ENCODE measurements at places on chromosomes 11 and 22.

DNA sequence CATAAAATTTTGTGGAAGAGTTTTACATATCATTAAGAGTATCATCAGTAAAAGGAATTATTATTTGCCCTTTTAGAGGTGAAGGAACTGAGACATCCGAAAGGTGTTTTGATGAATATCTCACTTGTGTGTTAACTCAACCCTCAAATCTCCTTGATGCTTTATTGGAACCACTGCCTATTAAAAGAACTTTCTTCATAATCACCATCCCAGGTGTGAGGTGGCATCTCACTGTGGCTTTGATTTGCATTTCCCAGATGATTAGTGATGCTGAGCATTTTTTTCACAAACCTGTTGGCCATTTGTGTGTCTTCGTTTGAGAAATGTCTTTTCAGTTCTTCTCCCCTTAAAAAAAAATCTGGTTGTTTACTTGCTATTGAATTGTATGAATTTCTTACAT is 134.0 kb upstream of the SYN3 start:
- DNase-seq: no peak

DNA sequence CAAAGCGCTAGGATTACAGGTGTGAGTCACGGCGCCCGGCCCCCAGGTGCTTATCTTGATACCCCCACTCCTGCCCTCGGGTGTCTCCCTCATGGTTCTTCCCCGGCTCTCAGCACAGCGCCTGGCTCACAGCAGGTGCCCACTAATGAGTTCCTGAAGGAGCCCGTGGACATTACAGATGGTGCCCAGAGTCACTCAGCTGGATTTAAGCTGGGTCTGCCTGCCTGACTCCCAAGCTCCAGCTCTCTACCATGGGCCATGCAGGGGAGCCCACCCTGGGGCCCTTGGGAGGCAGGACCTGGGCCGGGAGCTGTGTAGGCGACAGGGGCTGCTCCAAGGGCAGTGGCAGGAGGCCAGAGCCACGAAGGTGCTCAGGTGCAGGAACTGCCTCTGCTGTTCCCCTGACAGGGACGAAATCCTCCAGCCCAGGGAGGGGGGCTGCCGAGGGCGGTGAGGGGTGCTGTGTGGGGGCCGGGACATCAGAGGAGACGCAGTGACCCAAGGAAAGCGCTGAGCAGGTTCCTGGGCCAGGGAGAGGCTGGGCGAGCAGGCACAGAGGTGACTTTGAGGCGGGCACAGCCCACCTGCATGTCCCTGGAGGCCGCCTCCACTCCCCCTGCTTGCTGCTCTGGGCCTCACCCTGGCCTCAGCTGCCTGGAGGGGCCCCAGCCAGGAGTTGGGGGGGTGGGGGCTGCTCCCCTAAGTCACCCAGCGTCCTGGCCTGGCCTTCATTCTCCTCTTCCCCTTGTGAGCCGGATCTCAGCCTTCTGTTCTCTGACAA is 14.6 kb upstream of the FLRT1 start:
- DNase-seq: no peak

- no peak for DNase-seq
Observed at GRCh38 chr11:114244726-114245394, 51.3 kb upstream of the NNMT start.

GRCh38 chr11:94194712-94195111 is 66.1 kb downstream of the PANX1 start:
- no peak for DNase-seq

DNA sequence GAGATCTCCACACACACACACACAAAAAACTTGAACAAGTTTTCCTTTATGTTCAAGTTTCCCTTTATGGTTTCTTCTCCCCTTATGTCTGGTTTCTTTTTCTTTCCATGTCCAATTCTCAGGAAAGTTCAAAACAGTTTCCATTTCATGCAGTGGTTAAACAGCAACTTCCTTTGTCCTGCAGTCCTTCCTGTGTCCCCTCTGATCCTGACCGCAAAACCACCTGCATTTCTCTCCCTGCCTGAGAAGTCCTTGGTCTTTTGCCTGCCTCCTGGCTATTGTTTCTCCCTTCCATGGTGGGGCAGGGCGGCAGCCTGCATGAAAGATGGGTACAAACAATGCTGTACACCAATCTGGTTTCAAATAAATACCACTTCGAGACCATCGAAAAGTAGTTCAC is 58.3 kb upstream of the SORL1 start:
- no peak for DNase-seq

DNA sequence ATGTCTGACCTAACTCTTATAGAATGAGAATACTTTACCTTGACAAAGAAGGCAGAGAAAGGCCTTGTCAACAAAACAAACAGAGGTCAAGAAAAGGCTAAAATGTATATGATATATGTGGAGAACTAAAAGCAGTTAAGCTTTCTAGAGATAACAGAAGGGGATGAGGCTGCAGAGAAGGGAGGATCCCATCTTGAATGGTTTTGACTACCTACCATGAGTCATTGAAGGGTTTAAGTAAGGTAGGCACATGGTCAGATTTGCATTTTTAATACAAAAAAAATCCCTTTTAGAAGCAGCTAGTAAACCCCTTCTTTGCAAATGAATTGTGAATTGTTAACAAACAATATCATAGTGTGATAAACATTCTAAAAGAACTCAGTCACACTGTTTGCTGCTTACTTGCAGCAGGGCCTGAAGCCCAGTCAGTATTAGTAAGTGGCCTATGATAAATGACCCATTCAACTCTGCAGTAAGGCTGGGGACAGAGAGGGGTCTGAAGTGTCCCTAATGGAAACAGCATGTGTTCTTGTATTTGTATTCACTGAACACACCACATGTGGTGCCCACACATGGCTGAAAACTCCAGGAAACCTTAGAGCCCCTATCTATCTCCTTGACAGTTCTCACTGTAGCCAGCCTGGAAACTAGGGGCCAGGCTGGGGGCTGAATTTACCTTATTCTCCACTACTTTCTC is 328.8 kb upstream of the PITPNB start:
- DNase-seq: no peak

DNA sequence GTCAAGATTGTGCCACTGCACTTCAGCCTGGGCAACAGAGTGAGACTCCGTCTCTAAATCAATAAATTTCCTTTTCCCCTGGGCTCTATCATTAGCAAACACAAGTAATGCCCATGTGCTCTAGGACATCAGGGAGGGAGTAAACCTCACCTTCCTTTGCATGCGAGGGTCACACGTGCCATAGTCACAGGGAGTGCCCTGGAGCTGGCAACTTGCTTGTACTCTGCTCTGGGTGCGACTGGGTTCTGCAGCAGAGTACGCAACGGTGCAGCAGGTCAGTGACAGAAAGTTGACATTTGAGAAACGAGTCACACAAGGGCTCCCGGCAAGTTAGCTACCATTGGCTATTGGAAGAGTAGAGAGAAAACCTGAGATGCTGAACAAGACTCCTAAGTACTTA is 32.6 kb upstream of the CHKA start:
- DNase-seq: no peak
